ENCODE measurements at places on chromosomes 1 and 21.

DNA sequence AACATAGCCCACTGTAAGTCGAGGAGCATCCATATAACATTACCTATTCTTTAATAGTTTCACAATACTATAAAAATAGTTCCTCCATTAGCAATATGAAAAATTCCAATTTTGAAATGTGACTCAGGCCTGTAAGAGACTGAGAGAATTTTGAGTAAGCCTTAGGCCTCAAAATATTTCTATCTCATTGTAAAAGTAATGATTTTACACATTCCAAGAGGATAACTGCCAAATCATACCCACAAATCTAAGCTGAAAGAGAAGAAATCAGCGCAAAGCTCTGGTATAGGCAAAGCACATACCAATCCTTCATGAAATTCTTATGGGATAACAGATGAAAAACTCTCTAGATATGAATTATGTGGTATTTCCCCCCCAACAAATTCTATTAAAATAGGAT, 144.1 kb downstream of the CDC42BPA start:
- DNase-seq = peak; percentile 23

GRCh38 chr1:10556430-10557005, 81.8 kb downstream of the PEX14 start:
- no peak for DNase-seq

DNA sequence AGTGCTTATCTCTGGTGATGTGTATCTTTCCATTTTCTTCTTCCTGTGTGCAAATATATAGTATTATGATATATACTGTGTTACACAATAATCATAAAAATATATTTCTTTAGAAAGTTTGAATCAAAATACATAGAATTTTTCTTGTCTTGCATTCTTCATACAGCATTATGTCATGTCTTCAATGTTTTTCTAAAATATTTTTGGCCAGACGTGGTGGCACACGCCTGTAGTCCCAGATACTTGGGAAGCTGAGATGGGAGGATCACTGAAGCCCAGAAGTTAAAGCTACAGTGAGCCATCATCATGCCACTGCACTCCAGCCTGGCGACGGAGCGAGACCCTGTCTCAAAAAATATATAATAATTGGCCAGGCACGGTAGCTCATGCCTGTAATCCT, 41.6 kb downstream of the IL6R start:
- DNase-seq = no peak

DNA sequence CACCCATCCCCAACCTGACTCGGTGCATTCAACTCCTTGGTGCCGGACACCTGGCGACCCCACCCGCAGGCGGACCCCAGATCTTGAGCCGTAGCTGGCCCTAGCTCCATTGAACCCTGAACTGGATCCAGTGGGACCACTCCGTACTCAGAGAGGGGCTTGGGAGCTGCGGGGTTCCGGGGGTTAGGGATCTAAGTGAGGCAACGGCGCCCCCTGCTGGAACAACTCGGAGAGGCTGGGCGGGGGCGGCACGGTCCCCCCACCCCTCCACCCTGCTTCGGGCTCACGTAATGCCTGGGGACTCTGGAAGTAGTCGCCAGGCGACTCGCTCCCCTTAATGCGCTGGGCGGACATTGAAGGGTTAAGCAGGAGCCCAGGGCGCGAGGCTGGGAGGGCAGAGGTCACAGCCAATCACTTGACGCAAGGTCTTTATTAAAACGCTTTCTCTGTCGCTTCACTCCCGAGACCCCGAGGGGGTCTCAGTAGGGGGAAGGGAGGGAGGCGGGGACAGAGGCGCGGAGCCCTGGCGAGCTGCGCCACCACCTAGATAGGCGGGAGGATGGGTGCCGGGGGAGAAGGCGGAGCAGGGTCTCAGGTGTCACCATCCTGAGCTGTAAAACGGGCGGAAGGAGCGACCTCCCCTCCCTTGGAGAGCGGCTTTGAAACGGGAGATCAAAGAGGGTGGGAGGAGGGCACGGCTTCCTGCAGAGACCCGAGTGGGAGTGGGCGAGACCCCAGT, 704 bp upstream of the CRABP2 start:
- DNase-seq = peak; percentile 67

DNA sequence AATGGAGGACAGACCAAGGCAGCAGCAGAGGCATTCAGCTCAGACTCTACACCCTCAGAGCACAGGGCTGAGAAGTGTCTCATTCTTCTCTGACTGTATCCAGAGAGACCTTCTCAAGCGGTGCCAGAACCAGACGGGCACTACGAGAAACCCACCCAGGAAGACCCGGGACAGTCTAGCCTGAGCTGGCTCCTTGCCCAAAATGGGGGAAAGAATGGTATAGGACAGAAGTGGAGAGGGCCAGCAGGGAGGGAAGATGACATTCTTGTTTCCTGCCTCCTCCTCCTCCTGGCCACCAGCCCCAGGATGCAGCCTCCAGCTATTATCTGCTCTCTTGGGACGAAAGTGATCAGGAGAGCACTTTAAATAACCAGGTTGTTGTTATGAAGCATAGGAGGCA, 22.6 kb upstream of the PRELP start:
- no peak for DNase-seq

- no peak for DNase-seq
These were observed 13.5 kb downstream of the EFCAB14 start for GRCh38 chr1:46705408-46705807.

DNA sequence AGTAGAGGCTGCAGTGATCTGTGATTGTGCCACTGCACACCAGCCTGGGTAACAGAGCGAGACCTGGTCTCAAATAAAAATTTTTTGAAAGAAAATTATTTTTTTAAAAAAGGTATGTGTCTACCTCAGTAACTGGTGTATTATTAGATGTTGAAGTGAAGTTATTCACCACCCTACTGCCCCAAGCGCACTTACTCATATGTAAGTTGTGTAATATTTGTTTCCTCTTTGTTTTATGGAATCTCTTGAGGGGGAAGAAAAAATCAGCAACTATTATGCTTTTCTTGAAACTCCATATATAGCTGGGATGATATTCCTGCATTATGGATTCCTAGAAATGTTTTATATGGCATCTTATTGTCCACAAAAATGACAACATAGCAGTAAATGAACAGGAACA, 21.3 kb downstream of the RBM15 start:
- no peak for DNase-seq

GRCh38 chr1:235670157-235670776, 20.7 kb upstream of the GNG4 start:
- DNase-seq = no peak

DNA sequence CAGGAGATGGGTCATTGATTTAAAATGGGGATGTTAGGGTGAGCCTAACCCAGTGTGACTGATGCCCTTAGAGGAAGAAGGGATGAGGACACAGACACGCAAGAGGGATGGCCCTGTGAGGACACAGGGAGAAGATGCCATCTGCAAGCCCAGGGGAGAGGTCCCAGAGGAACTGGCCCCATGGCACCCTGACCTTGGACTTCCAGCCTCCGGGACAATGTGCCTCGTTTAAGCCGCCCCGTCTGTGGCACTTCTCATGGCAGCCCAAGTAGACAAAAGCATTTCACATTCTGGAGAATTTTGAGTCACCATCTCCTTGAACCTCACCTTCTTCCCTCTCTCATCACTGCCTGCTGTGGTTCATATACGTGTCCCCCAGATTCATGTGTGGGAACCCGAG, 20.1 kb upstream of the PCBP3 start:
- DNase-seq = no peak

GRCh38 chr1:59427155-59427554, 130.3 kb downstream of the FGGY start:
- DNase-seq = peak; percentile 59

DNA sequence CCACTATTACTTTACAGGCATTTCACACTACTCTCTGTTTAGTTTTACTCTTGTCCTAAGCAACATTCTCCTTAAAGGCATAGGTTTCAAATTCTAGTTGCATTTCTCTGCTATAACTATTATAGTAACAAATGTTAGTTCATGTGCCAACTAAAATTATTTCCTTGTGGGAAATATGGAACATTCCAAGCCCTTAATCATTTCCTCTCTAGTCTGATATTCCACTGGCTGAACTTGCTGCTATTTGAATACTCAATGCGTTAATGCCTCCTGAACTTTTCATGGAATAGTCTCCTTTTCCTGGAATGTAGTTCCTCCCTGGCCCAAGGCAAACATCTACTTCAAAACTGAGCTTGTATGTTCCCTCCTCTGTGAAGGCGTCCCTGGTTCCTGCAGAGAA, 19.3 kb upstream of the TBX19 start:
- DNase-seq = peak; percentile 56

- peak; percentile 24 for DNase-seq
These were observed 2.0 kb downstream of the GPR88 start for GRCh38 chr1:100539836-100540536.

GRCh38 chr1:70485624-70486023, 74.6 kb downstream of the CTH start:
- no peak for DNase-seq

DNA sequence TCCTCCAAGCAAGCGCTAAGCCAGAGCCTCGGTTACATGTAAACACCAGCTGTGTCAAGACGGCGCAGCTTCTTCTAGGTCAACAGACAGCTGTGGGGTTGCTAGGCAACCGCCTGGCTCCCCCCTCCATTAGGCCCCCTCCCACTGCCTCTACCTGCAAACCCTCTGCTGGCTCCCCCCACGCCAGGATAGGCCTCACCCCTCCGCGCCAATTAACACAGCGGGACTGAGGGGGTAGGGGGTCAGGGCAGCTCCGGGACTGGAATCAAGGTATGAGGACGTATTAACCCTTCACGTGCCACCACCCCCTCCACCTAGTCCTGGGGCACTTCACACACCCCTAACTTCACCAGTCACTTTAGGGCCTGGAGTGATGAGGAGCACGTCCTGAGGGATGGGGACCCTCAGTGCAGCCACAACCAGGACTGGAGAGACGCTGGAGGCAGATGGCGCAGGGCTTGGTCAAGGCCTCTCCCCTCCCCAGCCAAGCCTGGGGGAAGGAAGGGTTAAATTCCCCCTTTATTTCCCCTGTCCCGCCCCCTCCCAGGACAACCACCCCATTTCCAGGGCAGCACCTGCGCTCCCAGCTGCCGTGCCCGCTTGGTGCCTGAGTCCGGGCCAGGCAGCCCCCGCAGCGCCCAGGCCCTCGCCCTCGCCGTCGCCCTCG, 37.4 kb upstream of the WASF2 start:
- DNase-seq = no peak

DNA sequence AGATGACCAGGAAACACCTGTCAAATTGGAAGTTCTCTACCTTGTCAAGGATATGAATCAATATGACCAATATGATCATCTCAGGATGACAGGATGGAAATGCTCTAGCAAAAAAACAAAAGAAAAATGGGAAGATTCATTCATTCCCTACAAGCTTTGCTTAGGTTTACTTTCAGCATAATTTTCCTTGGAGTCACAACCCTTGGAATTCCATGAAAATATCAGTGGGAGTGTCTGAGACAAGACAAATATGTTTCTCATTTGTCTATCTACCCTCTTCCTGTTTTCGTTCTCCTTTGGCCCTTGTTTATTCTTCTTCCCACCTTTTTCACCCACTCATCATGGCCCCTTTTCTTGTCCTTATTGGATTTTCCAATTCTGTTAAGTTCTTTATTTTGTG, 50.6 kb downstream of the COLGALT2 start:
- DNase-seq = no peak

- DNase-seq = peak; percentile 48
These were observed 156.8 kb downstream of the ZBTB18 start for GRCh38 chr1:244207935-244208244.

- DNase-seq = no peak
These were observed 24.7 kb downstream of the NPHP4 start for GRCh38 chr1:5967351-5968160.

DNA sequence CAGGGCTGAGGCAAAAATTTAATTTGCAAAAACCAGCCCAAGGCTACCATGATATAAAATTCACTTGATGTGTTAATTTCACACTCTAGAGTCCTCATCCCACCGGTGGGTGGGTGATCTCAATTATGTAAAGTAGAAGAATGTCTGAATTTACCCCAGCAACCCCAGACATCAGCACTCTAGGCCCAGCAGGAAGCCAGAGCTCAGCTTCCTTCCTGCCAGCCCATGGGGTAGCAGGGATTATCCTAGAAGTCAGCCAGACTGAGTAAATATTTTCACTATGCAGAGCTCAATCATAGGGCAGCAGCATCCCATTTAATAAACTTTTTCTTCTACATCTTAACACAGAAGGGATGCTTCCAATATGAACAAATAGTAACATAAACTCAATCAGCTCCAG, 71.0 kb downstream of the SIPA1L2 start:
- no peak for DNase-seq

DNA sequence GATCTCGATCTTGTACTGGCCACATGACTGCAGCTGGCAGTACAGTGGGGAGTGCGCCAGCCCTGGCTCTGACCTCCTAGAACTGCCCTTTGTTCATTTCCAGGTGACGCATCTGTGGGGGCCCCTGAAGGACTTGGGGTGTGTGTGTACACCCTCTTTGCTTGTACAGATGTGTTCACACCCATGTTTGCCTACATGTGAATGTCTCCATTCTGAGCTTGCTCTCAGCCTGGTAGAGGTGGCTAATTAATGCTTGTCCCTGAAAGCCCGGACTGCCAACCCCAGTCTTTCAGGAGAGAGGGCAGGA, 19.8 kb downstream of the TNFRSF1B start:
- DNase-seq = no peak

DNA sequence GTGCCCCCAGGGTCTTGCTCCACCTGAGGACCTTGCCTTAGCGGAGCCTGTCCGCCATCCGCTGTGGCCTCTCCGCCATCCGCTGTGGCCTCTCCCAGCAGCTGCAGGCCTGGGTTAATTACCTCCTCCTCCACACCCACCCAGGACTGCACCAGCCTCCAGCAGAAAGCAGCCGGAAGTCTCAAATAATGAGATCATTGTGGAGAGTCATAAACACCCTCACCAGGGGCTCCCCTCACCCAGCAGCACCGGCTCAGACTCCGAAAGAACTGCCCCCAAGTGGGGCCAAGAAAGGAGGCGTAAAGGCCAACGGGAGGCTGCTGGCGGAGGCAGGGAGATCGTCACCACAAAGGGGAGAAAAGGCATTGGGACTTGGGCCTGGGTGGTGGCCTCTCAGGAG, 10.7 kb upstream of the GPR153 start:
- DNase-seq = no peak

- DNase-seq = no peak
These were observed 35.9 kb upstream of the SLC45A1 start for GRCh38 chr1:8281843-8282509.

- no peak for DNase-seq
These were observed 389.7 kb downstream of the NCAM2 start for GRCh38 chr21:21387916-21388315.

DNA sequence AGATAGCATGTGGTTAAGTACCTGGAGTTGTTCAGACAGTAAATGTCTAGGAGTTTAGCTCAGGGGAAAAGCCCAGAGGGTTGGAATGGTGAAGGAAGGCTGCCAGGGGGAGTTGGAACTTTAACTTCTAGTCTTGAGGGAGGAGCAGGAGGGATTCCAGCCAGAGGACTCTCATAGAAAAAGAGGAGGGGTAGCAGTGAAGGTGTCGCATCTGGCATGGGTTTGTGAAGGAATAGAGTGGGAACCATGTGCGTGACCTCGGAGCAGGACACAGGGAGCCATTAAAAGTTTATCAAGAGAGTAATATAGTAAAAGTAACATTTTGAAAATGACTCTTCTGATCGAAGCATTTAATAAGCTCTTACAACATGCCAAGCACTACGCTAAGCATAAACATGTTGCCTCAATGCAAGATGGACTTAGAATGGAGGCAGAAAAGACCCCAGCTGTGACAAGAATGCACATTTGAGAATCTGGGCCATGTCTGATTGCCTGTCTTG, 632.4 kb upstream of the CAMK1G start:
- DNase-seq = no peak

Measured in fibroblast of mammary gland (primary cell).